ENCODE measurements at places on chromosomes 6 and 20. TPM values are rescaled to one million over a fixed set of nuclear protein-coding genes. Genes with fewer than 3 reads are reported as not detected.

- peaks cover 50% of the 10 kb centered on the region for H3K27me3 ChIP-seq
- DNase-seq = no peak
- no peaks in the 10 kb centered on the region for H3K36me3 ChIP-seq
- no peak overlapping the region for H3K4me3 ChIP-seq
- H3K4me1 ChIP-seq = no peaks in the 10 kb centered on the region
- H3K27ac ChIP-seq = no peak overlapping the region
These were observed 605 bp upstream of the PPP1R16B start for GRCh38 chr20:38804682-38805501.

GRCh38 chr6:25342802-25343201 lies 63.6 kb downstream of the CARMIL1 start:
- H3K27ac ChIP-seq = no peak overlapping the region
- H3K4me3 ChIP-seq = no peak overlapping the region
- no peaks in the 10 kb centered on the region for H3K27me3 ChIP-seq

- peaks cover 18% of the 10 kb centered on the region for H3K27me3 ChIP-seq
- no peak overlapping the region for H3K27ac ChIP-seq
- no peaks in the 10 kb centered on the region for H3K36me3 ChIP-seq
- no peak for DNase-seq
- no peak overlapping the region for H3K4me3 ChIP-seq
These were observed 215.3 kb upstream of the FOXA2 start for GRCh38 chr20:22799687-22800086.

The OTOR gene
- polyA plus RNA-seq = not detected

GRCh38 chr20:36274181-36274841 lies 31.8 kb upstream of the DLGAP4 start:
- peaks cover 56% of the 10 kb centered on the region for H3K27me3 ChIP-seq
- no peak overlapping the region for H3K27ac ChIP-seq
- H3K4me3 ChIP-seq = no peak overlapping the region
- H3K36me3 ChIP-seq = no peaks in the 10 kb centered on the region
- no peaks in the 10 kb centered on the region for H3K4me1 ChIP-seq

The PHACTR3 gene
- polyA plus RNA-seq = not detected

GRCh38 chr6:123635567-123635966 lies 1.2 kb downstream of the TRDN start:
- no peaks in the 10 kb centered on the region for H3K27me3 ChIP-seq
- H3K4me1 ChIP-seq = no peaks in the 10 kb centered on the region
- H3K4me3 ChIP-seq = no peak overlapping the region
- no peak for DNase-seq
- no peaks in the 10 kb centered on the region for H3K36me3 ChIP-seq

The YTHDF1 gene
- polyA plus RNA-seq = 22.6 TPM

DNA sequence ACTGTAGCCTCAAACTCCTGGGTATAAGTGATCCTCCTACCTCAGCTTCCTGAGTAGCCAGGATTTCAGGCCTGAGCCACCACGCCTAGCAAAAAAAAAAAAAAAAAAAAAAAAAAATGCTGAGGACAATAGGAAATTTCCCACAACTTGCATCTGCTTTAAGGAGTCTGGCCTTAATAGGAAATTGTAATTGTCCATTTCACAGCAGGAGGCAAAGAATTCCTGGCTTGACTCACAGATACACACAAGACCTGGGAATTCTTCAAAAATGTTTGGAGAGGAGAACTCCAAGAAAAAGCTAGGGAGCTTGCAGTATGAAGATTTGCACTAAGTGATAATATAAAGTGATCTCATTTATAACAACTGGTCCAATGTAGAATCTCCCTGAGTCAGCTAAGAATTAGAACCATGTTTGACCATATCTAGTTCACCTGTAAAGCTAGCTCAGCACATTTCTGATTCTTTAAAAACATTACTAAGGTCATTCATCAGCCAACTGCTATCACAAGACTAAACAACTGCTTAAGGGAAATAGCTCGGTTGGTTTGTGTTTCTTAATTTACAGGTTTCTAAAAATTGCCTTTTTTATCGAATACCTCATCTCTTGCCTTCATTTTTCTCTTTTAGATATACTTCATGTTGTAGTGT lies 80.2 kb upstream of the SLC2A12 start:
- no peaks in the 10 kb centered on the region for H3K27me3 ChIP-seq
- no peak overlapping the region for H3K27ac ChIP-seq
- H3K4me3 ChIP-seq = no peak overlapping the region
- no peaks in the 10 kb centered on the region for H3K36me3 ChIP-seq
- DNase-seq = peak; percentile 15
- 0 out of 2 replicates have a peak, but pooled peaks cover 2% of the 10 kb centered on the region for H3K4me1 ChIP-seq

The TCP11 gene
- polyA plus RNA-seq = 0.30 TPM

The SNAP25 gene
- 2.0 TPM for polyA plus RNA-seq

The CNBD2 gene
- 2.5 TPM for polyA plus RNA-seq

- no peak overlapping the region for H3K4me3 ChIP-seq
- DNase-seq = no peak
- H3K27ac ChIP-seq = no peak overlapping the region
- H3K27me3 ChIP-seq = no peaks in the 10 kb centered on the region
- no peaks in the 10 kb centered on the region for H3K4me1 ChIP-seq
These were observed 12.7 kb upstream of the JAG1 start for GRCh38 chr20:10686356-10687133.

DNA sequence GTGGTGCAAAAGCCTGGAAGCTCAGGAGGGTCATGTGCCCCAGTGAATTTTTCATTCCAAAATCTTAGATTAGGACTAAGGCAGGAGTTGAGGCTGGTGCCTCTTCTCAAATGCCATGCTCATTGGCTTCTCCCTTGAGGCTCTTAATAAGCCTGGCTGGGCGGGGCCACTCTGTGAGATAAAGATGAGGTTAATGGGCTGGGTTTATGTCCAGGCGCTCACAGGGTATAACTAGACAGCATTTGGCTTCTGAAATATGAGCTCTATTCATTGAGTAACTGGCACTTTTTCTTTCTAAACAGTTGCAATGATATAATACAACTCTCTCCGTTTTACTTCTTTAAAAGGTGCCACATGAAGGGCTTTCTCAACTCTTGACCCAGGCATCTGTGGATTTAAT lies 156.3 kb downstream of the SCML4 start:
- no peak for DNase-seq
- H3K27me3 ChIP-seq = no peaks in the 10 kb centered on the region
- no peak overlapping the region for H3K27ac ChIP-seq
- H3K4me1 ChIP-seq = peaks cover 24% of the 10 kb centered on the region
- no peaks in the 10 kb centered on the region for H3K36me3 ChIP-seq
- no peak overlapping the region for H3K4me3 ChIP-seq

- peaks cover 34% of the 10 kb centered on the region for H3K4me1 ChIP-seq
- H3K4me3 ChIP-seq = no peak overlapping the region
- H3K27ac ChIP-seq = no peak overlapping the region
- no peak for DNase-seq
- no peaks in the 10 kb centered on the region for H3K27me3 ChIP-seq
- no peaks in the 10 kb centered on the region for H3K36me3 ChIP-seq
These were observed 10.4 kb downstream of the ADTRP start for GRCh38 chr6:11767978-11768756.

DNA sequence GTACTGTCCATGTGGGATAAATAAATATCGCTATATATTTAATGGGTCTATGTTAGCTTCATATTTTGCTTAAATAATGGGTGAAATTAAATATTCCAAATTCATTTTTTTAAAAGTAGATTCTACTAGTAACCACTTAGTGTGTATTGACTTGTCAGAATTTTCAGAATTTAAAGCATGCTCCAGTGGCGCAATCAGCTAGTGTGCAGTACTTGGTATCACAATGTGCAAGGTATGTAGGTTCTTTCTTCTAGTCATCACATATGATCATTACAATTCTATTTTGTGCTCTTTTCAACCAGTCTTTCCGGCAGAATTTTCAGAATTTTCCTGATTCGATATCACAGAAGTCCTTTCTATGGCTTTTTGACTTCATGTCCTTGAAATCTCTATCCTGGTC lies 32.6 kb downstream of the PDE7B start:
- no peak overlapping the region for H3K4me3 ChIP-seq
- no peak overlapping the region for H3K27ac ChIP-seq
- no peaks in the 10 kb centered on the region for H3K27me3 ChIP-seq

- no peak overlapping the region for H3K27ac ChIP-seq
- no peaks in the 10 kb centered on the region for H3K36me3 ChIP-seq
- no peaks in the 10 kb centered on the region for H3K27me3 ChIP-seq
- DNase-seq = no peak
- H3K4me3 ChIP-seq = no peak overlapping the region
These were observed 80.6 kb downstream of the GJA10 start for GRCh38 chr6:89974834-89975233.

- no peaks in the 10 kb centered on the region for H3K36me3 ChIP-seq
- DNase-seq = no peak
- H3K27ac ChIP-seq = no peak overlapping the region
- H3K4me1 ChIP-seq = no peaks in the 10 kb centered on the region
- H3K4me3 ChIP-seq = no peak overlapping the region
These were observed 184.2 kb upstream of the RREB1 start for GRCh38 chr6:6923605-6924004.

The SIGLEC1 gene
- not detected for polyA plus RNA-seq

DNA sequence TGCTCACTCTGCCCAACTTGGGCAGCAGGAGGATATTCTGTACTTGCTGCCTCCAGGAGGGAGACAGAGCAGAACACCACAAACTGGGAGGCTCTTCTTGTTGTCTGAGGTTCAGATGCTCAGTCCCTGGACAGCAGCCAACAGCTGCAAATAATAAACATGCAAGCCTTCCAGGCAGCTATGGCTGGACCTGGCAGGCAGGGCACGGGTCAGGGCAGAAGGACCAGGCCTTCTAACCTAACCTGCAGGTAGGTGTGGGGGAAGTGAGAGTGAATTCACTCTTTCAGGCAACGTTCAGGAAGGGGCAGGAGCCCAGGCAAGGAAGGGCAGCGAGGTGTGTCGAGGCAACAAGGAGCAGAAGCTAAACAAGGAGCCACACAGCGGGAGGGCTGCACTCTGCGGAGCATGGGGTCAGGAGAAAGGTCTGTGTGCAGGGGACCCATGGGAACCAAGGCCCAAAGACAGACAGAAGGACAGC lies 31.5 kb downstream of the NINL start:
- no peak overlapping the region for H3K27ac ChIP-seq
- no peaks in the 10 kb centered on the region for H3K27me3 ChIP-seq
- peak; percentile 67 for DNase-seq
- peaks cover 24% of the 10 kb centered on the region for H3K4me1 ChIP-seq

- H3K36me3 ChIP-seq = no peaks in the 10 kb centered on the region
- no peak for DNase-seq
- H3K27me3 ChIP-seq = no peaks in the 10 kb centered on the region
- H3K27ac ChIP-seq = no peak overlapping the region
- H3K4me3 ChIP-seq = no peak overlapping the region
These were observed 193.5 kb upstream of the SPTLC3 start for GRCh38 chr20:12815231-12815768.

GRCh38 chr20:9294041-9294440 lies 220.3 kb upstream of the LAMP5 start:
- H3K36me3 ChIP-seq = no peaks in the 10 kb centered on the region
- peaks cover 8% of the 10 kb centered on the region for H3K4me1 ChIP-seq
- no peaks in the 10 kb centered on the region for H3K27me3 ChIP-seq
- no peak overlapping the region for H3K27ac ChIP-seq

DNA sequence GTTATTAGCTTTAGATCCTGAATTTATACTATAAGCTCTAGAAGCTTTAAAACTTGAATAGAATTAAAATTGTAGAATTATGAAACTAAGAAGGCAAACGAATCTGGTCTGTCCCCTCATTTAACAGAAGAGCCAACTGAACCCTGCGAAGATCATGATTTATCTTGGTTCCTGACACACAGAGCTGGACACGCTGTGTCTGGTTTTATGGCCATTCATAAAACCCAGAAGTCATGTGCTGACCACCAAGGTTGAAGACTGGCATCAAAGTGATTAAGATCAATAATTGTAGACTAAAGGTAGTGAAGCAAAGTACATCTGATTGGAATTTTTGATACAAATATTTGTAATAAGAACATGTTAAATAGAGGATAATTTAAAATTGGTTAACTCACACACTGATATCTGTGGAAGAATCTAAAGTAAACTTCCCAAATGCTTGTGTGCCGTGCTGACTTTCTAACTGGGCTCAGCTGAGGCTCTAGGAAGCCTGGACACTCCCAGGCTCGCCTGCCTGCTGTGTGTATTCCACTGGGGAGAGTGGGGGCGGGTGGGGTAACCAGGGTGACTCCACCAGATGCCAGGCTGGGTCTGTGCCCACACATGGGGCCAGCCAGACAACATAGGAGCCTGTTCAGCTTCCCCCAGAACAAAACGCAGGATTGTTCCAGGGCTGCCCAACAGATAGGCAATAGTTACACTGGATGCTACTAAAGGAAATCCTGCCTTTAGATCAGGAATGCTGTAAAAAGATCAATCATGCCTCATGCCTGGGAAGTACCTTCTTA lies 42.1 kb upstream of the SLC22A3 start:
- no peaks in the 10 kb centered on the region for H3K4me1 ChIP-seq
- H3K36me3 ChIP-seq = no peaks in the 10 kb centered on the region
- no peaks in the 10 kb centered on the region for H3K27me3 ChIP-seq
- H3K4me3 ChIP-seq = no peak overlapping the region

GRCh38 chr6:84361372-84362192 lies 134.1 kb upstream of the CEP162 start:
- no peaks in the 10 kb centered on the region for H3K36me3 ChIP-seq
- H3K4me1 ChIP-seq = no peaks in the 10 kb centered on the region
- H3K27ac ChIP-seq = no peak overlapping the region
- H3K4me3 ChIP-seq = no peak overlapping the region
- DNase-seq = no peak
- no peaks in the 10 kb centered on the region for H3K27me3 ChIP-seq

DNA sequence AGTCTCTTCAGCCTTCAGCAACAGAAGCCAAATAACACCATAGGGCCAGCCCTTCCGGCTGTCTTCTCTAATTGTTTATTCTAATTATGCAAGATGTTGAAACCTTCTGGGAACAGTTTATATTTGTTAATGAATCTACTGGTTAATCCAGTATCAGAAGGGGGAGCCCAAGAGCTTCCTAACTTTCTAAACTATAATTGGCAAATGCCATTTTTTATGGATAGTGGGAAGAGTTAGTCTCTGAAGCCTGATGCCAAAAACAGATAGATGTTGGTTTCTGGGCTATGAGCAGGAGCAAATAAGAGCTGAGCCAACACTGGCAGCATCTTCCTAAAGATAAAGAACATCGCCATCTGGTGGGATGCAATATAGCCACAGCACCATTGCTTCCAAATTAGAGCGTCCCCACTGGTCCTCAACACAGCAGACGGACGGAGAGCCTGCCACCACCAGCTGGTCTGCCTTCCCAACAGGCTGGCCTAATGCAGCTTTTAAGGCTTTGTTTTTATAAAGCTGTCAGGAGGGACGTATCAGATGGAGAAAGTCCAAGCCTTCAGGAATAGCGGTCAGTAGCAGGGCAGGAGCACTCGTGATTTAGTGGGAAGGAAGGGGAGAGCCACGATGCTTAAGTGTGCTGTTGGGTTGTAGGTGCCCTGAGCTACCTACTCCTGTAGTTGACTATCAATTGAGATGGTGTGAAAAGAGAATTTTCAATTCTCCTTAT lies 118.8 kb downstream of the RALGAPA2 start:
- no peak overlapping the region for H3K4me3 ChIP-seq
- H3K27ac ChIP-seq = no peak overlapping the region
- no peaks in the 10 kb centered on the region for H3K27me3 ChIP-seq
- peaks cover 4% of the 10 kb centered on the region for H3K4me1 ChIP-seq

- no peak for DNase-seq
- no peak overlapping the region for H3K4me3 ChIP-seq
- H3K27me3 ChIP-seq = no peaks in the 10 kb centered on the region
- 0 out of 2 replicates have a peak, but pooled peaks cover 2% of the 10 kb centered on the region for H3K4me1 ChIP-seq
- H3K36me3 ChIP-seq = no peaks in the 10 kb centered on the region
- no peak overlapping the region for H3K27ac ChIP-seq
These were observed 53.8 kb downstream of the PKIB start for GRCh38 chr6:122663981-122664380.
